ENCODE measurements at places on chromosomes 5 and 9. TPM values are rescaled to one million over a fixed set of nuclear protein-coding genes. Genes with fewer than 3 reads are reported as not detected.
A peak's percentile ranks its signal among the peaks of the same experiment; 100 is the strongest.

- peak; percentile 28 for DNase-seq
Observed at GRCh38 chr9:133763272-133764183, 25.4 kb upstream of the SARDH start.

DNA sequence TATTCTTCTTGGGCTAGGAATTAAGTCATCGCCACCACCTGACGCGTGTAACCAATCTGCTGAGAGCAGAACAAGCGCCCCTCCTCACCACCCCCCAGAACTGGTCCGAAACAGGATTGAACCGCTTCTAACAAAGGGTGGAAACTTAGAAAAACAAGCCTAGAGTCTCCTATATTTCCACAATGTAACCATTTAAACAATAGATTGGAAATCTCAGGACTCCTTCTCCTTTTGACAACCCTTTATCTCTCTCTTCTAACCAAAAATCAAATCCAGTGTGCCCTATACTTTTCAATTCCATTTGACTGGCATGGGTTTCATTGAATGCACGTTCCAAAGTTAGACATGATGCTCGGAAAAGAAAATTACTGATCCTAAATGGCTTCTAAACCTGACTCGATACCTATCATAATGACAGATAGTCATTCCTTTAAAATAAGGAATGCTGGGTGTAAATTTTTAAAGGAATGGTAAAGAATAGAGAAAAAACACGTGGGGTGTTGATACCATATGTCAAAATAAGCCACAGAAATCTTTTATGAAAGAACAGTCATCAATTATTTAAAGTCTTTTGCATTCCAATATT, 1.2 kb downstream of the ARRDC3 start:
- peak; percentile 41 for DNase-seq

- no peak for DNase-seq
Observed at GRCh38 chr5:111251921-111252320, 27.7 kb downstream of the CAMK4 start.

C6 gene
- not detected for total RNA-seq

CNTNAP3B gene
- not detected for total RNA-seq

All from activated naive CD4-positive, alpha-beta T cell treated with anti-CD3 and anti-CD28 coated beads, Interleukin-2, amount 50 U/mL, for 72 hours (primary cell).